ENCODE measurements at places on chromosomes 16 and 17.
A peak's percentile ranks its signal among the peaks of the same experiment; 100 is the strongest.

DNA sequence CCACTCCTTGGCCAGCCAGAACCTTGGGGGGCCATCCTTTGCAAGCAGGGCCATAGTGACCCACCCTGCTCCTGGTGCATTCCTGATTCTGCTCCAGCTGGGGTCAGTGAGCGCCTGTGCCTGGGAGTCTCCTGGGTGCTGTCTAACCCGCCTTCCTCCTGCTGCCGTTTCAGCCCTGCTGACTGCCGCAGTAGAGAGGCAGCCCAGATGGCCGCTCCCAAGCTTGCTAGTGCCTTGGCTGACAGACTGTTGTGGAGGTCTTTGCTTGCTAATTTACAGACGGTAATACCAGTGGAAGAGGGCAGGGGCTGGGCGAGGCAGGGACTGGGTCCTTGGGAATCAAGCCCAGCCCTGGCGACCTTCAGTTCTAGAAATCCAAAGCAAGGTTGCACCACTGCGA is 99.6 kb downstream of the SOCS1 start:
- no peak for DNase-seq

DNA sequence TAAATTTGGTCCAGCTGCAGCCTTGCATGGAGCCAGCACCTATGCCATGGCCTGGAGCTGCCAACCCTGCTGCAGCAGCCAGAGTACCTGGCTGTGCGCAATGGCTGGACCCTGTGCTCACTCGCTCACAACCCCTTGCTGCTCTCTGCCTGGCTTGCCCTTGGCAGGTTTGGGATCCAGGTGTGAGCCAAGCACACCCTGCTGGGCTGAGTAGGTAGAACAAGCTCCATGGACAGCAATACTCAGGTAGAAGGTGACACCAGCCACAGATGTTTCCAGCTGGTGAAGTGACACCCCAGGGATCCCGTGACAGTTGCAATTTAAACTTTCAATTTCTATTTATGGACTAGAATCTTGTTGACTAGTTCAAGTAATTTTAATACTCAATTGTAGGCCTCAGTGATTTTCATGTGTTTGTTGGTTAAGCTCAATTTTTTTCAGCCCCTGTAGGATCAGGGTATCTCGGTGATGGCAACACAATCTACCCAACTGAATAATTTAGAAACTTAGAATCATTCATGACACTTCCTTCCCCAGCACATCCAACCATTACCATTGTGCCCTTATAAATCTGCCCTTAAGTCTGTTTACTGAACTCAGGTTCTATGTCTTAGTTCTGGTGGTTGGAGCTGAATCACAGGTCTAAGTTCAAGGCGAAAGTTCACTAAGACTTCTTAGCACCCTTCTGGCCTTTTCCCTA is 480.0 kb downstream of the PMP22 start:
- DNase-seq = peak; percentile 61

DNA sequence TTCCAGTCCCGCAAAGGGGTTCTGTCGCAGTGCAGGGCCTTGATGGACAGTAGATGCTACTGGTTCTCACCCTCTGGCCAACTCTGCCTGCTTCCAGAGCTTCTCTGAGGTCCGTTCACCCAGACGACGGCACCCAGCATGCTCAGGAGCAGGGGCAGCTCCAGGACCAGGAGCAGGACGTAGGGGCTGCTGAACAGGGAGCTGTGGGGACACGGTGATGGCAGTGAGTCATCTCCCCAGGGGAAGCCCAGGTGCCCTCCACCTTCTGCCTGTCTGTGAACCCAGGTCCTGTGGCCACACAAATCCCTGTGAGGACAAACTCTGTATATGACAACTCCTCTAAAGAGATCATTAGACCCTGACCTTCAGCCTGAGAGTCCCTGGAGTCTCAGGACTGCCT is 3.4 kb upstream of the CD300C start:
- no peak for DNase-seq

DNA sequence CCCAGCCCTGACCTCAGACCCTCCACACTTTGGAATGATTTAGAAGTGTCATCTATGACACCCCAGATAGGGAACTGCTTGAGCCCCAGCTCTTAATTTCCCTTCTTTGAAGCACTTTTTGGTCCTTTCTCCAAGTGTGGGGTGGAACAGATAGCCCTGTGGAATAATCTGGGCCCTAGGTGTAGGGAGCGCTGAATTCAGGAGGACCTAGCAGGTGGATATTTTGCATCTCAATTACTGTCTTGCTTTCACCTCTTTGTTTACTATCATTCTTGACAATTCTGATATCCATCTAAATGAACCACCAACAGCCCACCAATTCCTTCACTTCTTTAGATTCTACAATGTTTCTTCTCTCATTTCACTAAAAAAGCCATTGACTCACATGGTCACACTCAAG is 850.4 kb downstream of the KCNJ2 start:
- no peak for DNase-seq

Measured in epithelial cell of esophagus (primary cell).